ENCODE measurements at places on chromosomes 7 and 10.

DNA sequence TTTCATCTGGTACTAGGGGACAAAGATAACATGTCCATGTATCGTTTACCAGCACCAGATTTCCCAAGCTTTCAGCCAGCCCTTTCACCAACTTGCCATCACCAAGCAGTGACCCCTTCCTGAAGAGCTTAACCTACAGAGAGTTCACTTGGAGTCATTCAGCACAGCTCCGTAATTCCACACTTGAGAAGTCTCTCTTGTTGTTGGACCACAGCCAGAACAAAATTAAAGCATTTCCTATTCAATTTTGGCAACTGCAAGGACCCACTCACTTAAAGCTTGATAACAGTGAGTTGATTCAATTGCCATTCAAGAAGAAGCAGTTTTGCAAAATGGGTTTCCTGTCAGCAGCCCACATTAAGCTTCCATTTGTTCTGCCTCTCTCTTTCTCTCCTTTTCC is 88.5 kb upstream of the LRRTM3 start:
- no peak for DNase-seq

GRCh38 chr10:53898532-53898931 is 902.5 kb downstream of the PCDH15 start:
- no peak for DNase-seq

GRCh38 chr10:21976739-21977138 is 26.8 kb downstream of the DNAJC1 start:
- DNase-seq: no peak

- no peak for DNase-seq
These were observed 112.7 kb downstream of the ICA1 start for GRCh38 chr7:8149222-8149621.

- no peak for DNase-seq
These were observed 441.8 kb downstream of the INHBA start for GRCh38 chr7:41261080-41261479.

DNA sequence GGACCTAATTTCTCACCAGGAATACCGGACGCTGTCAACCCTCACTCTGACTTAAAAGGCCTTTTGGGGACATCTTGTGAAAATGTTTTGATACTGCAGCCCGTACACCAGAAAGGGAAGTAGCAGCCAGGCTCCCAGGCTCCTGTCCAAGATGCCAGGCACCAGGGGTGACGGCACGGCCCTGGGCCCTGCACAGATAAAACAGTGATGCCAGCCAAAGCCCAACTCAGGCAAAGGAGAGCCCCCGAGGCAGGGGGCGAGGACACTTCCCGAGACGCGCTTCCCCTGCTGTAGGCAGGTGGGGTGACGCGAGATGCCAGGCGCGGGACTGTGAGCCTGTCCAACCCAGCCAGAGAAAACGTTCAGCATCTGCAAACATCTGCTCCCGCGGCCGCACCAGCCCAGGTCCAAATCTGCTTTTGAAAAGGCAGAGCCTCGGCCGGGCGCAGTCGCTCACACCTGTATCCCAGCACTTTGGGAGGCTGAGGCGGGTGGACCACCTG is 15.7 kb downstream of the ZFAND2A start:
- no peak for DNase-seq

- DNase-seq: no peak
These were observed 525.0 kb upstream of the NRP1 start for GRCh38 chr10:33859319-33860022.

- no peak for DNase-seq
These were observed 1.3 kb upstream of the NMT2 start for GRCh38 chr10:15169555-15170401.

DNA sequence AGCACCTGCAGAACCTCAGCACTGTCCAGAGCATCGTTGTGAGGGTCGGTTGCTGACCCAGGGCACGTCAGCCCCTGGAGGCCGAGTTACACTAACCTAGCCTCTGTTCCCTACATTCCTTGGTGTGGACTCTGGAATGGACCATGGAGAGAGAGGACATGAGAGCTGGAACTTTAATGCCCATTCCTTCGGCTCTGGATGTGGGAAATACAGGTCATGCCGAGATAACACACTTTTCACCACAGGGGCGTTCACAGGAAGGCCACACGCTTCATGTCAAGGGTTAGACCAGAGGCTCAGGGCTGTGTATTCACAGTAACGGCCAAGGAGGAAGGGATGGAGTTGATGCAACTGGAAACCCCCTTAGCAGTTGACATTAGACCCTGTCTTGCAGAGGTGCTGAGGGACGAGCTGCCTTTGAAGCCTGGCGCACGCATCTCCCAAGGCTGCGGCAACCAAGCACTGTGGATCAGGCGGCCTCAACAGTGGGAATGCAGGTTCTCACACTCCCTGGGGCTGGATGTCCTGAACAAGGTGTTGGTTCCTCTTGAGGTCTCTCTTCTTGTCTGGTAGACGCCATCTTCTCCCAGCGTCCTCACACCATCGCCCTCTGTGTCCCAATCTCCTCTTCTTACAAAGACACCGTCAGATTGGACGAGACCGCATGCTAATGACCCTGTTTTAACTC is 245.2 kb downstream of the KLF6 start:
- DNase-seq: no peak

DNA sequence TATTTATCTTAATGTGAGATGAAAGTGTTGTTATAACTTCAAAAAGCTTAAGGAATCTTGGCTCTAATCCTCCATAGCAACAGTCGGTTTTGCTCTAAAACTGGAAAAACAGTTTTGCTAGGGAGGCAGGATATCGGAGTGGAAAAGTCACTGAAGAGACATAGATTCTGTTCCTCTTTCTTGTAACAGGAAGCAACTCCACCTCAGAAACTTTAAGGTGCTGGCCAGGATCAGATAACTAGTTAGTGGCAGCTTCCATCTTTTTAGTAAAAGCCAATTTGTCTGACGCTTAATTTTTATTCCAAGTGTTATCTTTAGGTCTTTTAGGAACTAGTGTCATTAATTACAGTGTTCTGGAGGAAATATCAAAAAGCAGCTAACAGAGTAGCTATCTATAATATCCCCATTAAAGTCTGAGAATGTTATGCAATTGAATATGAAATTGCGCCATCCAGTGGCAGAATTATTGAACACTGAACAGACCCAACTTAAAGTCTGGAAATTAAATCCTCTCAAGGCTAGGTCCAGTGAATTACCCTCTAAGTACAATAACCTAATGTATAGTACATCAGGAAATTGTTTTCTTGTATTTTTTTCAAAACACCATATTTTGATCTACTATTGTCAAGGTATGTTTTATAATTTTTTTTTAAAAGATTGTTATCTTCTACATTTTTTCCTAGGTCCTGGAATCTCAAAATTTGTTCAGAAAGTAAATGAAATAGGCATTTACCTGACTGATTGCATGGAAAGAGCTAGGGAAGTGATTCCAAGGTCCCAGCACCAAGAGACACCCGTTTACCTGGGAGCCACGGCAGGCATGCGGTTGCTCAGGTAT is 65.9 kb upstream of the CC2D2B start:
- DNase-seq: peak; percentile 56

DNA sequence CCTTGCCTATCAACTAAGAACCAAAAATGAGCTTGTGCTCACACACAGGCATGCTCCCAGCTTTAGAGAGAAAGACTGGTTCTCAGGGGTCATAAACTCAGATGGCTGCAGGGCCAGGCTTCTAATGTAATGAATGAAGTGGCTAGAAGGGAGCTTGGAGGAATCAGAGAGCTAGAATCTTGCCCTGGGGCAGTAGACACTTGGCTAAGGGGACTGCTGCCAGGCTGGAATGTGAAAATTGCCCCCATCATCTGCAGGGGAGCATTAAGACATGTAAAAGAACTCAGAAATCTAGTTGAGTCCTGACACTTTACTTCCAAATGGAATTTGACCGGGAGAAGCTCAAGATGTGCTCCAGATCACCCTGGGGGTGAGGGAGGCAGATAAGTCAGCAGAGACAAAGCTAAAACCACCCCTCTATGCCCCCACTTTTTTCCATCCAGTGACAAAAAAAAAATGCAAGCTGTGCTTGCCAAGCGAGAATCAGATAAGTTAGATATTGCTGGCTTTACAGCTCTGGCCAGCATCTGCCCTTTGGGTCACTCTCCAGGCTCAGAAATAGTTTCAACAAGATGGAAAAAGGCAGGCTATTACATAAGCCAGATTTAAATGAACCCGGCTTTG is 2.3 kb upstream of the SLC16A9 start:
- DNase-seq: no peak

DNA sequence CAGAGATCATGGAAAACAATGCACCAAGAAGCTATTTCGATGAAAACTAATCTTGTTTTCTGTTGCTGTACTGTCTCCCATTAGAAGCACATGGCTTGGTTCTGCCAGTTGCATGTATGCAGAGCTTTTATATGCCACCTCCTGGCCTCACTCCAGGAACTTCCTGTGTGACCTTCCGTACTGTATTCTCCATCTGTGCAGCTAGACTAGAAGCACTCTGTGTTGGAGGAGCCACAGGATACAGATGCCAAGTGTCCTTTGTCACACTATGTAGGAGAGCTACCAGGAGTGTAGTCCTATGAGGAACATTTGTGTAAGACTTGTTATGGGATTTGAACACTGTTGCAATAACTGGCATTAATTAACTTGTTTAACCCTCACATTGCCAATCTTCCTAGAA is 503.5 kb upstream of the TPK1 start:
- no peak for DNase-seq

DNA sequence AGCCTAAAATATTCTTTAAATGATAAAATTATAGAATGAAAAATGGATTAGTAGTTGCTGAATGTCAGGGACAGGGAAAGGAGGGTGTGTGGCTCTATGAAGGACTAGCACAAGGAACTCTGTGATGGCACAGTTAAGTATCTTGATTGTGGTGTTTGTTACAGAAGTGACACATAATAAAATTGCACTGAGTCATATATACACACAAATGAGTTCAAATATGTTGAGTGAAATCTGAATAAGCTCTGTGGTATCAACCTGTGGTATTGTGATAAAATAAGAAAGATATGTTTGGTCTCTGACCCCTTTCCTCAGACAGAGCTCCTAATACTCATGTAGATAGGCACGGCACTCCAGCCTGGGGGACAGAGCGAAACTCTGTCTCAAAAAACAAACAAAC is 181.5 kb upstream of the TRIM24 start:
- DNase-seq: no peak

DNA sequence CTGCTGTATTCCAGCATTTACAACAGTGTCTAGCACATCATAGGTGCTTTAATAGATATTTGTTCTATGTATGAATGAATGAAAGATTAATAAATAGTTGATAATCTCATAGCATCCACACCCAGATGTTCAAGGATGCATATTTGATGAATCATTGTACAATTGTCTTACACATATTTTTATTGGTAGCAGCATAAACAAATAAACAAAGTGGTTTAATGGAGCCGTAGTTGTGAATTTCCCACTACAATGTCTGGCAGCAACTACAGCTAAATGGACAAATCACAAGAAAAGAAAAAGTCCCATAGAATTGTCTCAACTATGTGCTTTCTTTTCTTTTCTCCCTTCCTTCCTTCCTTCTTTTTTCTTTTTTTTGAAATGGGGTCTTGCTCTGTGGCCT is 150.8 kb downstream of the NRP1 start:
- DNase-seq: no peak

GRCh38 chr10:103657061-103657591 is 163.6 kb downstream of the NEURL1 start:
- no peak for DNase-seq

DNA sequence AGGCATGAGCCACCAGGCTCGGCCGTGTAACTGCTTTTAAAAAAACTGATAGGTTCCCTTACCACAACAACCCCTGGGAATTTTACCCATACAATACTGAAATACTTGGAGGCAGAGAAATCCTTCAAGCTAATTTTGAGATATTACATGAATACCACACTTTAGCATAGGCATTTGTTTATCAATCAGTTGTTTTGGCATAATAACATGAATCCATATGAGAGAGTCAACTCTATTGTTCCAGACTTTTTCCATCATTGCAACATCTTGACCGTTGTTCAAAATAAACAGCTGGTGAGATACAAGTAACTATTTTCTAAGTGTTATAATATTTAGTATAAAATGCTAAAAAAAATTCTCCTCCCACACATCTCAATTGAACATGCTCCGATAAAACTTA is 36.8 kb downstream of the LAMB4 start:
- no peak for DNase-seq

DNA sequence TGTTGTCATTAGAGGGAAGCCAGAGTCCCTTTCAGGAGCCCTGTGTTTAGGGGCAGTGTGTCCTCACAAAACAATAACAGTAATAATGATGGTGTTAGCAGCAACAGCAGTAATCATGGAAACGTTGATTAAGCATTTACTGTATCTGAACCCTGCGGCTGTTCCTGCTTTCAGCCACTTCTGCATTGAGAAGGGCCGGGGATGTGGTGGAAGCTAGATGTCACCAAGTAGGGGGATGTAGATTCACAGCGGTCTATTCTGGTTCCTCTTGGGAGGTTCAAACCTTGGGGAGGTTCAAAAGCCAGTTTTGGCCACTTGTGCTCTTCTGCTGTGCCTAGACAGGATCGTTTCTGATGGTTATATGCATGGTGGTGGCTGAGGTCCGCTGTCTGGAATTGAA is 44.8 kb downstream of the PRPF18 start:
- DNase-seq: no peak

- no peak for DNase-seq
These were observed 29.3 kb downstream of the PPP1R17 start for GRCh38 chr7:31716355-31716754.

DNA sequence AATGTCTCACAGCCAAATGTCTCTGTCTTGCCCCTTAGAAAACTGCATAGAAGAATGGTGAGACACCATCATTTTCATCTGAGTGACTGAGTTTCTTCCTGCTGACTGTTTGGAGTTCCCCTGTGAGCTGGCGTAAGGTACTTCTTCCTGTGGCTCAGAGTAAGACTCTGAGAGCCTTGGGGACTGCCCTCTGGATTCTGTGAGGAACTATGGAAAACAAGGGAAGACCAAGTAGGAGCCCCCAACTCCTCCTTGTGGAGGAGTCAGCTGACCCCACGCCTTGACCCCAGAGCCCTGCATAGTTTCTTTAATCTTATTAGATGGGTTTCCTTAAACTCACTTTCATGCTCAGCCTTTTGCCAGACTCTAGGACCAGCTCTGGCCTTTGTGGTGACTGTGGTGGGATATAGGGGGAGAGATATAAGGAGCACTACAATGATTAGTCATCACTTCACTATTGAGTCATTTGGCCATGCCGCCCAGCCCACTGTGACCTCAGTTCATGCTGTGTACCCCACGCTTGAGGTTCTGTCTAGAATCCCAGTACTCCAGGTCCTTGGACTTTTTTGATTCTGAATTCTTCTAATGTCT is 51.8 kb upstream of the FAM133B start:
- no peak for DNase-seq

- DNase-seq: no peak
These were observed 63.4 kb downstream of the VTI1A start for GRCh38 chr10:112510384-112510783.

GRCh38 chr10:69340695-69341094 is 62.4 kb downstream of the HK1 start:
- DNase-seq: no peak

DNA sequence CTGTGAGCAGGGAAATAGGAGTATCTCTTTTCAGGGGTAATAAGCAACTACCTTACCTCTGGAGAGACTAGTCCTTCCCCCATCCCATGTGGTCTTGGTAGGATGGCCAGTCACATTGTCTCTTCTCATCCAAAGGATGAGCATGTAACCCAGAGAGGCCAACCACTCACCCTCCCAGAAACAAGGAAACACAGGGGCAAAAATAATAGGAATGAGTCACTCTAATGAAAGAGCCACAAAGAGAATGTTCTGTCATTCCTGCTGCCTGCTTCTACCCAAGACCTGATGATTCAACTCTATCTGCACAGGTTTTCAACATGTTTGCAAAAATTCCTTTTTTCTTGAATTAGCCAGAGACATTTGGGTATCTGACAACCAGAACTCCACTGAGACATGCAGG is 99.3 kb upstream of the NFE2L3 start:
- DNase-seq: no peak

- DNase-seq: no peak
These were observed 4.1 kb downstream of the ACBD7 start for GRCh38 chr10:15084502-15084922.
